ENCODE measurements at places on chromosomes 11 and 22. TPM values are rescaled to one million over a fixed set of nuclear protein-coding genes. Genes with fewer than 3 reads are reported as not detected.

The PKP3 gene
- 36.8 TPM for total RNA-seq

The HMOX1 gene
- 105 TPM for total RNA-seq

The ELFN2 gene
- total RNA-seq, result 2.9 TPM

The SPDYC gene
- total RNA-seq, result not detected

The TMEM86A gene
- 0.31 TPM for total RNA-seq

The CCDC73 gene
- not detected for total RNA-seq

The TRIM49 gene
- not detected for total RNA-seq

The PIH1D2 gene
- 3.0 TPM for total RNA-seq

The LARGE1 gene
- total RNA-seq, result 2.5 TPM

The OR2AT4 gene
- total RNA-seq, result not detected

The LDHAL6A gene
- not detected for total RNA-seq

The GNB1L gene
- total RNA-seq, result 12.2 TPM

The SLN gene
- total RNA-seq, result not detected

The NAALADL1 gene
- 0.23 TPM for total RNA-seq

The PTDSS2 gene
- total RNA-seq, result 103 TPM

The NXPE2 gene
- total RNA-seq, result not detected

The SMTNL1 gene
- total RNA-seq, result not detected

The MS4A6A gene
- not detected for total RNA-seq

The OR51I1 gene
- total RNA-seq, result not detected

The IGSF22 gene
- total RNA-seq, result not detected

The SDF2L1 gene
- total RNA-seq, result 66.0 TPM

The TRIM48 gene
- total RNA-seq, result not detected

The CRACR2B gene
- total RNA-seq, result 132 TPM

The OVOL1 gene
- 0.23 TPM for total RNA-seq

The TENM4 gene
- total RNA-seq, result 0.39 TPM

The SLC35F2 gene
- 89.4 TPM for total RNA-seq

The ZDHHC5 gene
- 80.6 TPM for total RNA-seq

The FOLR2 gene
- not detected for total RNA-seq

The ANO9 gene
- total RNA-seq, result 61.4 TPM

The RAB36 gene
- total RNA-seq, result 4.1 TPM

The UPB1 gene
- total RNA-seq, result 0.10 TPM

The PNPLA3 gene
- 4.9 TPM for total RNA-seq

The PTPRCAP gene
- total RNA-seq, result 0.82 TPM

The MMP11 gene
- 3.0 TPM for total RNA-seq

The FJX1 gene
- total RNA-seq, result 31.1 TPM

The COA4 gene
- 155 TPM for total RNA-seq

The CLMP gene
- 1.5 TPM for total RNA-seq

The PHETA2 gene
- total RNA-seq, result 1.3 TPM

The MS4A3 gene
- 0.13 TPM for total RNA-seq

The KRTAP5-1 gene
- total RNA-seq, result not detected

The OR8H3 gene
- not detected for total RNA-seq

The DEPDC7 gene
- total RNA-seq, result 7.5 TPM

The MMP8 gene
- not detected for total RNA-seq

The OR5B12 gene
- total RNA-seq, result not detected

The TSPAN18 gene
- 21.3 TPM for total RNA-seq

The ACR gene
- 0.21 TPM for total RNA-seq

The POU2AF3 gene
- total RNA-seq, result 0.64 TPM

The PDE2A gene
- total RNA-seq, result 0.74 TPM

The FOLH1 gene
- 0.98 TPM for total RNA-seq

The RFPL1 gene
- not detected for total RNA-seq

The LUZP2 gene
- 0.18 TPM for total RNA-seq

The DDI1 gene
- total RNA-seq, result not detected

The EXPH5 gene
- 0.85 TPM for total RNA-seq

The DMC1 gene
- 3.2 TPM for total RNA-seq

The GGTLC2 gene
- not detected for total RNA-seq

The IL17REL gene
- 0.82 TPM for total RNA-seq

The MPPED2 gene
- total RNA-seq, result not detected

The MRGPRX3 gene
- total RNA-seq, result not detected

The TRIM66 gene
- 30.4 TPM for total RNA-seq
